ENCODE measurements at places on chromosomes 2 and 18.

- DNase-seq = no peak
These were observed 16.7 kb upstream of the RAPH1 start for GRCh38 chr2:203551778-203552177.

DNA sequence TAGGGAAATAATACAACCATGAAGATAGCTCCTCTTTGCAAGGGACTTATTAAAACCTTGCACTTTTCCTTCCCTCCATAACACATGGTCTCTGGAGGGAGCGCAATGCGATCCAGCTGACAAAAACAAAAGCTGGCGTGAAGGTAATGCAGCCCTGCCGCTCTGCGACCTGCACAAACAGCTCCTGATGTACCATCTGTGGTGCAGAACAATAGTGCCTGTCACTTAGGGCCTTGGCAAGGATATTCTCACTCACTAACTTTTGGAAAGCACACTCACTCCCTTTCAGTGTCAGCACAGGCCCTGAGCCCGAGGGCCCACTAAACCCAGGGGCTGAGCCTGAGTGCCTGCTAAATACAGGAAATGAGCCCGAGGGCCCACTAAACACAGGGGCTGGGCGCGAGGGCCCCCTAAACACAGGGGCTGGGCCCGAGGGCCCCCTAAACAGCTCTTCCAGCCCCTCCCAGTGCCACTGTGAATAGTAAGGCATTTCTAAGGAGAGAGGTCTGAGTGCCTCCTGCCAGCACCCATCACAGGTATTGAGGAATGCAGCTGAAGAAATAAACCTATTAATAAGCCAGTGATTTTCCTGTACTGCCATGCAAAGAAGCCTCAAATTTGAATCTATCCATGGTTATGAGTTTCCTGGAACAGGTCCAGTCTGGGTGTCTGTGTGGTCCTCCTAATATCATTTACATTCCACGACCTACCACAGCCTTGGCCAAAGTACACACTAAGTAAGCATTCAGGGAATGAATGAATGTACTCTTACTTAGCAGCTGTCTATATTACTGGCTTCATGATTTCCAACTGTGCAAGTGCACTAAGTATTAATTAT, 9.3 kb downstream of the L3MBTL4 start:
- no peak for DNase-seq

DNA sequence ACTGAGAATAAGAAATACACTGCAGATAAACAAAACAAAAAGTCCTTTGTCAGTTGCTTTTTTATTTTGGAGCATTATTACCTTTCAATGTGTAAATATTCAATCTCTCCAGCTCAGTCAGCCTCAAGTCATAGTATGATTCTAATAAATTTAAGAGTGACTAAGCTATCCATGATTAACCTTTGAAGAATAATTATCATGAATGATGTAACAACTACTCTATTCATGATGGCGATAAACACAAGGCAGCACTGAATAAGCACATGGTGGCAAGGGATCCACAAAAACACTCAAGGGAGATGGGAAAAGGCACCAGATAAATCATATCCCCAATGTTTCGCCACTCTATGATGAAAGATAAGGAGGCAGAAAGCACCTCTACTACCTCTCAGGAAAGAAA, 67.0 kb downstream of the MAP4K3 start:
- DNase-seq = no peak

DNA sequence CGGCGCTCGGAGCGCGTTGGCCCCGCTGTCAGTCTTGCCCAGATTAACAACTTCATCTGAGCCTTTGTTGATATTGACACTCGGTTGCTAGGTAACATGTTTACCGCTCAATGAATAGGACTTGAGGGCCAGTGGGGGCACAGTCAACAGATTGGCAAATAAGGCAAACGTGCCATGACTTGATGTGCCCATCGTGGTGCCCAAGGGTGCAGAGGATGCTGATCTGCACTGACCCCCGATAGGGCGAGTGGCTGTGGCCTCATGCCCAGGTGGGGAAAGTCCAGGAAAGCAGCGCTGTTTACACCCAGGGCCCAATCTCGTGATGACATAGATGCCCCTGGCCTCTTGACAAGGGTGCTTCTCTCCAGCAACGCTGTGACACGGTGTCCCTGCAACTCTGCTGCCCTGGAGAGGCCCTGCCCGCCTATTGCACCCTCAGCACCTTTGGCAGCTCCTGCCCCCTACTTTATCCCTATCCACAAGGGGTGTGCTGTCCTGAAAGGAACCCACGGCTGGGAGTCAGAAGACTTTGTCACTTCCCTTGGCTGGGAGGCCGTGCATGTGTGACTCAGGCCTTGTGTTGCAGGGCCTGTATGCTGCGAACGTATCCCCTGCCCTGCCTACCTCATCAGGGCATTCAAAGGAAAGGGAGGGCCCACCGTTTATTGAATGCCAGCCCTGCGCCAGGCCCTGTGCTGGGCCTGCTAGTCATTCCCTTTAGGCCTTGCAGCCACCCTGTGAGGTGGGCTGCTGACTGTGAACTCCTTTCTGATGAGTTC, 158.0 kb downstream of the INHBB start:
- DNase-seq = no peak

- no peak for DNase-seq
These were observed 306.7 kb upstream of the SALL3 start for GRCh38 chr18:78672862-78673446.

DNA sequence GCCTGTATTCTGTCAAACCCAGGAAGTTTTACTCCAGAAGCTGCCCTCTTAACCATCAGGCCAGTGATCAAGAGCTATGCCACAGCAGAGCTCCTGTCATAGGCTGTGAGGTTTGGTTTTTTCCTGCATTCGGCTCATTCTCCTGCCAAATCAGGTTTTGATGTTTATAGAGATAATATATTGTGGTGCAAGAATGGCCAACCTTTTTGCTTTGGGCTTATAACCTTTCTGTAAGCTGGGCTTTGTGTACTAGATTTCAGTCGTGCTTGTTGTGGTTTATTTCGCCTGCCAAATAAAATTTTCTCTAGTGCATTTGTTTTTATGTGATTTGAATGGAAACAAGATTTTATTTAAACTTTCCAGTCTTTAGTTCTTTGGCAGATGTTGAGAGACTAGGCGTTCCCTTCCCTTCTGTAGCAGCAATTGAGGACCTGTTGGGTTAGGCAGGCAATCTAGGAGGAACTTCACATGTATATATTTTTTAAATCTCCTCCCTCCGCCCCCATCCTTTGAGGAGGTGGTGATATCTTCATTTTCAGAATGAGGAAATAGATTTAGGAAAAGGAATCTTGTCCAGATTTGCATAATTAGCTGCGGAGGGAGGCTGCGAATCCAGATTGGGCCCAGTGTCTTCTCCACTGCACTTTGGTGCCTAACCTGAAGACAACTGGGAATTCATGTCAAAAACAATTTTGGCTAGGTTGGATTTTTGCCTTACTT, 2.6 kb downstream of the KDM3A start:
- DNase-seq = no peak
